ENCODE measurements at places on chromosomes 6 and 20.
A peak's percentile ranks its signal among the peaks of the same experiment; 100 is the strongest.

DNA sequence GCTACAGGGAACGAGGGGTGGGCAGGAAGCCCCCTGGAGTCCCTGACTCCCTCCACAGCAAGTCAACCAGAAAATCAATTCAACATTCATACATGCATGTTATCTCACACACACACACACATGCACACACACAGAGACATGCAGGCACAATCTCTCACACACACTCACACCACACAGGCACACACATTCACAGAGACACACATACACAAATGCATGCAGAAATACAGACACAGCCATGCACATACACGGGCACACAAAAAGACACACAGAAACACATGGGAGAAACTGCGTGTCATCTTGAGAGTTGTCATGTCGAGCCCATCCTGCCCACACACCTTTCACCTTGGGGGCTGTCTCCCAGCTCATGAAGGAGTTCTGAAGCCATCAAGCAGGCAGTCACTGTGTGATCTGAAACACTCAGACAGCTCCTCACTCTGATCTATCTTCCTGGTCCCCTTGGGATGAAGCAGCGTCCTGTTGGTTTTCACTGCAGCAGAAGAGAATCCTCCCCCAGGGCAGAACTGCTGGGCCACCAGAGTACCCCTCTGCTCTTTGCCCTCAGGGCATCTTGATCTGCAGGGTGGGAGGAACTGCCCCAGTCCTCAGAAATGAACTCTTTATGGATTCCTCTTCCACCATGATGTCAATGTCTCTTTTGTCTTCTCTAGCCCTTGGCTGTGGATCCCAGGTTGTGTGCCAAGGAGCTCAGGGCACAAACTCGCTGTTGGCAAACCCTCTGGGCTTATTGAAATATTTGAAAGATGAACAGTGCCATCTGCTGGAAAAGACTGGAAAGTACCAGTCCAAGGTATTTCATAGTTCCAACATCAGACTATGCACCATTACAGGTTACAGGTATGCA is 8.8 kb downstream of the RAET1L start:
- DNase-seq = peak; percentile 43

- DNase-seq = no peak
These were observed 127.6 kb downstream of the MRPL14 start for GRCh38 chr6:43999628-44000027.

- DNase-seq = no peak
These were observed 73.0 kb downstream of the RREB1 start for GRCh38 chr6:7180751-7181150.

- DNase-seq = peak; percentile 46
These were observed 262.2 kb upstream of the TAB2 start for GRCh38 chr6:149055195-149055899.

DNA sequence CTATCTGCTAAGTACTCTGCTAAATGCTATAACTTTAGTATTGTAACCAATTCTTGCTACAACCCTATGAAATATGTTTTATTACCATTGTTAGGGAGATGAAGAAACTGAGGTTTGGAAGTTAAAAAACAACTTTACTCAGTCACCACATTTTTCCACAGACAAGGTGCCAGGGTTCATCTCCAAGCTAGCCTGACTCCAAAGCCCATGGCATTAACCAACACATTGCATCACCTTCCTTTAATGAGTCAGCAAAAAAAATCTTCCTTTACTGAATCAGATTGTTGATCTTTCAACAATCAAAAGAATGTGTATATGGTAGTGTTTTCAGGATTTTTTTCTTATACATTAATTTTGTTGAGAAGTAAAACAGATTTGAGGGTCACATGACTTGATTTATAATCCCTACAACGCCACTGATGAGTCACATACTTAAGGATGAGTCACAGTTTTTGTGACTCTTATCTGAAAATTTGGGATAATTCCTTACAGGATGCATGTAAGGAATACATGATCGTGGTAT is 41.5 kb downstream of the MAN1A1 start:
- peak; percentile 42 for DNase-seq

GRCh38 chr6:77092971-77093370 is 370.3 kb downstream of the HTR1B start:
- no peak for DNase-seq

- DNase-seq = no peak
These were observed 37.4 kb downstream of the RFPL4B start for GRCh38 chr6:112384511-112384910.

GRCh38 chr6:130065609-130066156 is 47.3 kb downstream of the L3MBTL3 start:
- no peak for DNase-seq

GRCh38 chr6:167571550-167571949 is 246.7 kb downstream of the TTLL2 start:
- no peak for DNase-seq

GRCh38 chr20:50992336-50992732 is 30.6 kb downstream of the KCNG1 start:
- DNase-seq = no peak

DNA sequence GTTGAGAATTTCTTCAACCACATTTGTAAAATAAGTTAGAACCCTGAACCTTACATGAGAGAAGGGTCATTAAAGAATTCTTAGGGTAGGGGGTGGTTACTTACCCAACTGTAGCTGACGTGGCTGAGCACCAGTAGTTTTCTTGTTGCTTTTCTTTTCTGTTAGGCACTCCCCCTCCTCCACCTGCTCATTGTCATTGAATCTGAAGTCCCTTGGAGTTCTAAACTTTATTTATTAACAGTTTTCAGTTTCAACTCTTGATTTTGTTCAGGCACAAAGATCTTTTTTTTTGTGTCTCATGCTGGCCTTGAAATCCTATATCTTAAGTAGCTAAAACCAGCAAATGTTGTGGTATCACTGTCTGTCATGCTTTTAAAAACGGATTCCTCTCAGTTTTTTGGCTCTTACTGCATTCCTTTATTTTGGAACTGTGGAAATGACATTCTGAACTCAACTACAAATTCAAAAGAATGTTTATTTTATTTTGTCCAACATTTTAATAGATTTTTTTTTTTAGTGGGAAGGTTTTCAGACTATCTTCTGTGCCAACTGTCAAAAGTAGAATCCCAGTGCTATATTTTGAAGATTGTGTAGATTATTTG is 465.2 kb downstream of the PHF3 start:
- DNase-seq = no peak

- no peak for DNase-seq
These were observed 17.4 kb upstream of the MPC1 start for GRCh38 chr6:166400181-166400580.

GRCh38 chr20:17627101-17627955 is 54.7 kb downstream of the RRBP1 start:
- peak; percentile 28 for DNase-seq

- DNase-seq = no peak
These were observed 7.9 kb downstream of the BFSP1 start for GRCh38 chr20:17523326-17523725.

Measured in inflammatory macrophage treated with lipopolysaccharide for 1 hour (primary cell).